Keratinocyte (primary cell): ENCODE measurements at places on chromosomes 1 and 21.

DNA sequence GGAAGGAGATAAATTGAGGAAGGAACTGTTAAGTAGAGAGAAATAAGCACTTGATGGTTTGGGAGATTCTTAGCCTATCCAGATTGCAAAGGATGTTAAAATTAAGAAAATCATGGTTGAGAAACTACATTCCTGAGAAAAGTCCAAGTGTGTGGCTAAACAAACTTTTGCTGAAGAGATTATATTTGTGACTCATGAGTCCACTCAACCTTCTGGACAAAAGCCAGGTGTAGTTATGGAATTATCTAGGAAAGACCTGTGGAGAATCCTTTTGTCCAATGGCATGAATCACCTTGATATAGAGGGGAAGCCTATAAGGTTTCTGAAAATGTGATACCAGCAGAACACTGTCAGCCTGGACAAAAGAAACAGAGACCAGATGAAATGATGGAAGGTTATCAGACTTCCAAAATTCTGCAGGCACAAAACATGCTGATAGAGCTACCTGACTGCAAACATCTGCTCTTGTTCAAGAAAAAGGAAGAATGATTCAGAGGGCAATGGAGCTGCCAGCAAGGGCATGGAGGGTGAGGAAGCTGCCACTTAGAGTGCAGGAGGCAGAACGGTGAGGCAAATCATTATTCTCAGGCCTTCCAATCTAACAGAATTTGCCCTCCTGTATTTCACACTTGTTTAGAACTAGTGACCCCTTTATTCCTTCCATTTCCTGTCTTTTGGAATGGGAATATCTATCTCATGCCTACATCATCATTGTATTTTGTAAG lies 300.6 kb upstream of the PRMT6 start:
- DNase-seq: peak; percentile 11

GRCh38 chr1:39680751-39681150 lies 8.8 kb upstream of the NT5C1A start:
- DNase-seq: no peak

DNA sequence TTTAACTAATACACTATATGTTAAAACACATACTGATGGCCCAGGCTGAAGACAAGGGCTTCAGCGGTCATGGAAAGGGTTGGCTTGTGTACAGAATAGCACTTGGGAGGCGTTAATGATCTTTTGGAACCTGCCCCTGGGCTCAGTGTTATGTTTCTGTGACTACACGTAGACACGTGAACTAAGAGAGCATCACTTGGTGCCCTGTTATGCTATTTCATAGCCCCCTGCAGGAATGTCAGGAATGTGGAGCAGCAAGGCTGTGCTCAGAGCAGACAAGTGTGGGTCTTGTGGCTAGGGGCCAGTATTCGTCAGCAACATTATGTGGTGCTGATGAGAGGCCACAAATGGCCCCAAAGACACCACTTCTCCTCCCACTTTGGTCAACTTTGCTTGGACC lies 132.4 kb downstream of the MAP3K21 start:
- DNase-seq: no peak

GRCh38 chr1:224106568-224107281 lies 7.2 kb upstream of the FBXO28 start:
- DNase-seq: no peak

- no peak for DNase-seq
Measured at GRCh38 chr1:44103270-44104131, 15.1 kb upstream of the KLF17 start.

DNA sequence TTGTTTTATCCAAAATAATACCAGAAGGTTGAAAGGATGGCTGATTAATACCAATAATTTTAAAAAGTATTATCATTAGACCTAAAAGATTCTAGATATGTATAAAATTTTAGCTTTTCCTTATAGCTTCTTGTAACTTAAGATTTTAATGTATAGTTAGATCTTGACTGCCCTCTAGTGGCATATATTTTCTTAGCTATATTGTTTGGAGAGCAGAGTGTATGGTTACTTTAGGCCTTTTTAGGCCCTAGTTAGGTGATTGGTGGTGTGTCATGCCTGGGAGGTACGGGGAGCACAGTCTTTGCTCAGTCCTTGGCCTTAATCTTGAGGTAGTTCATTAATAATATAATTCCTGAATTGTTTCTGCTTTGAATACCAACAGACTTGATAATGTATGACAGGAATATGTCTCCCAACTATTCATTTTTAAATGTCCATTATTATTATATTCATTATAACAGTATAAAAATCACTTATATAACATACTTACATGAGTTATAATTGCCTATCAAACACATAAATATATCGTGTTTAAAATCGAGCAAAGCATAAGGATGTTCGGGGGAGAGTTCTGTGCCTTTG lies 328.4 kb downstream of the ZP4 start:
- peak; percentile 33 for DNase-seq

DNA sequence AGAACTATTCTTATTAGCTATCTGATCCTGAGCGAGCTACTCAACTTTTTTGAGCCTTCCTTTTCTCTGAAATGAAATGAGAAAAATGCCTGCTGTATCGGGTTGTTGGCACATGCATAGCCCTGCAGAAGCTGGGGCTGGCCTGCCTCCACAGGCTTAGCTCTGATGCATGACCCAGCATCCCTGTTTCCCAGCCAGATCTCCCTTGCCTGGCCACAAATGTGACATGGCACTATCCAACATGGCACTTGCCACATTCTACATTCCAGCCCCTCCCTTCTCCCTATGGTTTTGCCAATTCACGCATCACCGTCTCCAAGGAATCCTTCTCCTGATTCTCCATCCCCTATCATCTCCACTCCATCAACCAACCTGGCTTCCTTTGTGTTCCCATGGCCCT lies 13.8 kb downstream of the RNU5D-1 start:
- DNase-seq: no peak

DNA sequence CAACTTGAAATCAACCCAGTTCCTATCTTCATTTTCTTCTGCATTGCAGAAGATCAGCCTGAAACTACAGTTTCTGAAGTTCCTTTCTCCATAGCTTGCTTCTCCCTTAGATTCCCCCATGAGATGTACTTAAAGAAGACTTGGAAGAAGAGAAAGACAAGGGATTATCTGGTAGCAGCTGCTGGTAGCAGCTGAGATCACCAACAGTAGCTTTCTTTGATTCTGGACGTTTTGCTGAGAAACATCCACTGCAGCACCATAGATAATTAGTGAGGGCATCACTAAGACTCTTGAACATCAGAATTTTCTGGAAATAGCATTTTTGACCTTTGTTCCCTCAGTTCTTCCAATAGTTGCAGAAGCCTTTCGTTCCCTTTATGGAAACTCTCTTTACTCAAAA lies 465 bp upstream of the CFHR3 start:
- DNase-seq: no peak

DNA sequence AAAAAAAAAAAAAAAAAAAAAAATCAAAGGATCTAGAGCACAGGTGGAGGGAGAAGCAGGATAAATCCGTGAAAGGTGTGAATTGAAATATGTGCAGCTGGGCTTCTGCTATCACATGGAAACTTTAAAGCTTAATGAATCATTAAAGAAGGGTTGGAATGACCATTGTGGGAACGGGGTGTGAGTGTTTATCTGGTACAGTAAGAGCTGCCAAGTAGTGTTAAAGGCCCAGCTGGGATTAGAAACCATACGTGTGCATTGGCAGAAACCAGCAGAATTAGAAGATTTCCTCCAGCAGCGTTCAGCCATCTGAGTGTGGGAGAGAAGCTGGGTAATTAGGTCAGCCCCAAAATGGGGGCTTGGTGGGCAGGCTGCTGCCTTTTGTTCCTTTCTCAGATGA lies 13.5 kb downstream of the FALEC start:
- no peak for DNase-seq

DNA sequence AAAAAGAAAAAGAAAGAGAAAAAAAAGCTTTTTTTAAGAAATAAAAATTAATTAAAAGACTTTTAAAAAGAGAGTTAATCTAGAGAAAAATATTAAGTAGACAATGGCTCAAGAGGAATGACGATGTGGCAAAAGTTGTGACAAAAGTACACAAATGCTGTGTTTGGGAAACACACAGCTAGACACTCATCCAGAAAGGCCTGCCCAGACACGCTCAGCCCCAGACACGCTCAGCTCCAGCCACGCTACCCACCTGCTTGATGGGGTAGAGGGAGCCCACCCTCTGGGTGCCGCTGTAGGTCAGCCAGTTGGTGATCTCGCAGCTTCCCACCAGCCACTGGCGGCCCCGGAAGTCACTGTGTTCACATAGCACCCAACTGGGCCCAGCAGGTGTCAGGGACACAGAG lies 10.2 kb downstream of the CD52 start:
- no peak for DNase-seq

GRCh38 chr21:44294391-44295162 lies 5.3 kb upstream of the PFKL start:
- no peak for DNase-seq

GRCh38 chr1:222557574-222557973 lies 9.7 kb upstream of the HHIPL2 start:
- no peak for DNase-seq

- no peak for DNase-seq
Measured at GRCh38 chr1:242212401-242212800, 213.5 kb upstream of the MAP1LC3C start.

- no peak for DNase-seq
Measured at GRCh38 chr1:76868916-76869315, 1.6 kb downstream of the ST6GALNAC5 start.

DNA sequence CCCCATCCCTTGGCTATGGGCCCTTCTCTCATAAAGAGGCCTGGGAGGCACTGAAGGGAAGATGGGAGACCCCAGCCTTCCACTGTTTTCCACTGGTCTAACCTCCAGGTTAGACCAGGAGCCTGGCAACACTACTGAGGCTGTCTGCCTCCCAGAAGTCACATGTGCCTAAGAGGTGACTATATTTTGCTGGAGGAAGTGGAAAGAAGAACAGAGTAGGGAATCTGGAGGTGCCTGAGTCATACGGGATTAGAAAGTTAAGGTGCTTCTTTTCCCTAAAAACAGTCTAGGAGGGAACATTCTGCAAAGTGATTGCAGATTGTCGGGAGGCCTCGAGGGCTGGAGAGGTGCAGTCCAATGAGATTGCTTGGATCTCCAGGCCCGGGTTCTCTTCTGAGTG lies 4.6 kb downstream of the NFASC start:
- DNase-seq: no peak

DNA sequence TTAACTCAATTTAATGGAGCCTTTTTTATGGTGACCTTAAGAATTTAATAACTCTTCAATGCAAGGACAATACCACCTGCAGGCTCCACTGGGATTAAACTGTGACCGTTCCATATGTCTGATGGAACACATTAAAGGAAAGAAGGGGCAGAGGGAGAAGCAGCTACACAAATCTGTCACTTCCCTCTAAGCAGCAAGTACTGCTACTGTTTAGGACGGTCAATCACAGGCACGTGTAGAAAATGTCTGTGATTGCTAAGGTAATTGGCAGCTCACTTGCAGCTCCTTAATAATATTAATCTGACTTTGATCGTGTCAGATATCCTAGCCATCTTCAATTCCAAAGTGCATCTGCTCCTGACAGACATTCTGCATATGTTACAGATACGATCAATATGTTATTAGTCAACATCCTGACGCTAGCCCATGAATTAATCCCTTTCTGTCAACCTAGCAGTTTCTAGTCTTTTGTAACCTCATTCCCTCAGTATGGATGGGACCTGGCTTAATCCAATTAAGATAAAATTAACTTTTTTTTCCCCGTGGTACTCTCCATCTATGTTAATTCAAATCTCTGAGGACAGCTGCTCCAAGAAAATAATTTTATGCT lies 1012.4 kb downstream of the AMY1C start:
- no peak for DNase-seq
